Stimulated activated CD8-positive, alpha-beta memory T cell treated with anti-CD3 and anti-CD28 coated beads, Interleukin-12 subunit alpha, Interleukin-12 subunit beta, amount 100 ng/mL, for 4 hours (primary cell): ENCODE measurements at places on chromosomes 5 and 9.

DNA sequence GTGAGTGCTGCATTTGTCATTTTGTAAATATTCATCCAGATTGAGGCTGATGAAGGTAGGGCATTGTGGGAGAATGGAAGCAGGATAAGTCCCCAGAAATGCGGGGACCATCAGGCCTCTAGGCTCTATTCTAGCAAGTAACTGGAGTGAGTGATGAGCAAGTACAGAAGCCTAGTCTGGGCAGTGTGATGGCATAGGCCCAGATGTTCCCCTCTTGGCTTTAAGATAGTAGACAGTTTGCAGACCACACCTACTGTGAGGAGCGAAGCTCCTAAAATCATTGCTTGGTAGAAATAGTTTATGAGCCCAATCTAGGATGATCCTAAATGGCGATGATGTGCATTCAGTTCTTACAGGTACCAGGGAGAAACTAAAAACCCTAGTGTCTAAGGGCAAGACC, 24.3 kb downstream of the NDFIP1 start:
- DNase-seq = no peak

DNA sequence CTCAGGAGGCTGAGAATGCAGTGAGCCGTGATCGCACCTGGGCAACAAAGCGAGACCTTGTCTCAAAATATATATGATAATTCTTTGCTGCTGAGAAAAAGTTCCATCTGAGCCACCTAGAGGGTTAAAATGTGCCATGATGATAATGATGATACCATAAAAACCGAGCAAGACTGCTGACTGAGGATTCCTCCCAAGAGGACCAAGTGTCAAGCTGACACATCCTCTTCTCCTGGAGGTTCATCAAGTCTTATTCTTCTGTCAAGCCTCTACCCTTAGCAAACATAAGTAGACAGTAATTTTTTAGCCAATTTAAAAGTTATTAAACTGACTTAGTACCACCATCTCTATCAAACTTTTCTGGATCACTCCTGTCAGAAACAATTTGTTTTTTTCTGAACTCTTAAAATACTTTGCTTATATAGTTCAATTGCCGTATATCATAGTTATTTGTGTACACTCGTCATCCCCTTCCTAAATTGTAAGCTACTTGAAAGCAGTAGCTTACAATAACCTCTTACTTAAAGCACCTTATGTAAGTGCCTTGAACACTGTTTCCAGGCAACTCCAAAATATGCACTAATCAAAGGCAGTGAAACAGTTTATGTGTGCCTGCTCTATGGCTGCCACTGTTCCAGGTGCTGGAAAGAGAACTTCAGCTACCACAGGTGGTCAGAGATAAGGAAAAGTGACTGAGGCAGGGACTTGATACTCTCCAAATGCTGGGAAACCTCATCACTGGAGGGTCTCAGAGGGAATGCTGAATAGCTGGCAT, 57.4 kb downstream of the SCAI start:
- DNase-seq = no peak

DNA sequence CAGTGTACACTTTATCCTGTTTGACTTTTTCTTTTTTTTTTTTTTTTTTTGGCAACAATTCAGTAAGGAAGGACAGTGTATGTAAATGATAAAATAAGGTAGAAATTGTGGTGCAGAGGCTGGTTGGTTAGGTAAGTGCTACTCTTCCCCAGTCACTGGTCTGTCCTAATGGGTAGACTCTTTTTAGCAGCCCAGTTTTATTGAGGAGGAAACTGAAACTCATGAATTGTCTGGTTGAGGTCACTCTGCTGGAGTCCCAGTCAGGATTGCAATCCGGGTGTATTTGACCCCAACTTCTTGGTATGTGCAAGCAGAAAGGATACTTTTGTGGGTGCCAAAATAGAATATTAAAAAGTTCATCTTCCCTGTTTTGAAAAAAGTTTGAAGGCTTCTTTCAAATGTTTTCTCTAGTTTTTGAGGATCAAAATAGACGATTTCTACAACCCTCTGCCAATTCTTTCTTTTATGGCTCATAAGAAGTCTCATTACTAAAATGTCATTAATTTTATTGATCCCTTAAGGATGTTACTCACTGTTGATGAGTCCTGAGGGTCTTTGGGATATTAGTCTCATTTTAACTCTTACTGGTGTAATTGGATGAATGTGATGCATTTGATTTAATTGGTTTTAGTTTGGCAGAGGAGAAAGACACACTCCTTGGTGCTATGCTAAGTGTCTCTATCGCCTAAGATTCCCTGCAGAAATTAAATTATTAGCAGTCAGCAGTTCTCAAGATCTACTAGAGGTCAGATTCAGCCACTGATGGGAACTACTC, 171.9 kb downstream of the KDM4C start:
- no peak for DNase-seq

DNA sequence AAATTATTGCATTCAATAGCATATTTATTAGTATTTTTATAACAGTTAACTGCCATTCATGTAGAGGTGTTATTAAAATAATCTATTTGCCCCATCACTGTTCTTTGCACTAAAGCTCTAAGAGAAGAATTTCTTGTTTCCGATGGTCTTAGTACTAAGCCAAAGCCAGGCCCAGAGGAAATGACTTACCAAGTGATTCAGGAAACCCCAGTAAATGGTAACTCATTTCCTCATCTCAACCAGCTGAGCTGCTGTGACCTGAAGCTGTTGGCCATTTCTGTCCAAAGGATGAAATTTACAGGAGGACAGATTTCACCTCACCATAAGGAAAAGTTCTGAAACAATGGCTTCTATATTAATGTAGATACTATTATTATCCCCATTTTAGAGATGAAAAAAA, 117.0 kb downstream of the PIK3R1 start:
- DNase-seq = no peak

DNA sequence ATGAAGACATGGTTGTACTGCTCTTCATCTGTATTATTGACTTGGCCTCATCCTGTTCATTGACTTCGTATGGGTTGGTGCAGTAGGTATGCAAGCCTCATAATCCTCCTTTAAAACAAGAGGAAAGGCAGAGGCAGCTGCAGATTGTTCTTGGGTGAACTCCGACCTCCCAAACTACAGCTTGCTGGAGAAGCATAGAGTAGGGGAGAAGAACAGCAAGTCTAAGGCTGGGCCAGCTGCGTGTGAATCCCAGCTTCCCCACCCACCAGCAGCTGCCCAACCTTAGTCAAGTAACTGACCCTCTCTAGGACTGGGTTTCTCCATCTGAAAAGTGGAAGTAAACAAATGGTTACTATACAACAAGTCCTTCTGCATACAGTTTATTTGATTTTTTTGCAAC, 114.5 kb upstream of the WWC1 start:
- no peak for DNase-seq

DNA sequence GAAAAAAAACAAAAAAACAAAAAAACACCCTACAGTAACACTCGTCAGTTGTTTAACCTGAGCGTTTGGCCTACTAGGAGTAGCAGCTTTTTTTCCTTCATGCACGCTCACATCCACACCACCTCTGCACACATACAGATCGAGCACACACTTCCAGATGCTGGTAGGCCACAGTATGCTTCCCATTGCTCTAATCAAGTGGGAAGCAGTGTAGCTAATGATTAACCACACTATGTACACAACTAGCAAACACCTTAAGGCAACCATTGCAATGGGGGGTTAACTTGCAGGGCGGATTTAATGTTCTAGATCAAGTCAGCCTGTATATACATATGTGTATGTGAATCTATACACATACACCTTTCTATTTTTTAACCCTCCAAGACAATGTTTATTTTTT, 65.5 kb upstream of the GLRX start:
- no peak for DNase-seq

DNA sequence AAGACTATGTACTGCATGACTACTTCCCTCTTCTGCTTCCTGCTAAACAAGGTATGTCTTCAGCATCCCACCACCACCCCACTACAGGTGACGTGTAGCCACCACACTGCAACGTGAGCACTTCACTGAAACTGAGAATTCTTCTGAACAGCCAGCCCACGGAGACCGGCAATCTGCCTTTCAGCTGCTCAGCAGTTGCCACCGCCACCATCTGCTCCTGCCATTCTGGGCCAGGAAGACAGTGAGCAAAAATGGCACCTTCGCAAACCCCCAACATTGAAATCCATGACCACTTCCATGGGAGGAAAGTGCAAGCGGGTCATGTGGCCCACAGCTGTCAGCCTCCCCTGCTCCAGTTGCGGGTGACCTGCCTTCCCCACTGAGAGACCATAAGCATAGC, 443.4 kb upstream of the ST8SIA4 start:
- DNase-seq = no peak

- no peak for DNase-seq
These were observed 144.0 kb upstream of the PLPPR1 start for GRCh38 chr9:100884518-100884917.

GRCh38 chr9:3138231-3139229, 294.6 kb upstream of the PUM3 start:
- no peak for DNase-seq

DNA sequence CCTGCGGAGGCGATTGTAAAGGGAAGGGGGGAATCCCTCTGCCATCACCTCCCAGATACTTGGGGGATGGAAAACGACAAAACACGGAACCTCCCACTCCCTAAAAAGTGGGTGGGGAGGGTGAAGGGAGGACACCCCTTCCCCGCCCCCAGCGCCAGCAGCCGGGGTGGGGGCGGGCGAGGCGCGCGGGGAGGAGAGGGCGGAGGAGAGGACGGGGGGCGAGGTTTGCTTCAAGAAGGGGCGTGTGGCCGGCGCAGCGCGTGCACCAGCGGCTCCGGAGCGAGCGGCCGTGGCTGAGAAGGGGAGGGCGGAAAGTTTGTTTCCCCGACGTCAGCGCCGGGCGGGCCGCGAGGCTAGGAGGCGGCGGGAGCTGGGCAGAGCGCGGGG, at the start of gene PRRX2:
PRRX2 (plus strand) TSS at position 259 of the 387 bp plus-strand sequence. CDS start 221 bp downstream, outside the sequence.
- peak; percentile 10 for DNase-seq

- DNase-seq = no peak
These were observed 57.3 kb upstream of the HSPB3 start for GRCh38 chr5:54398191-54398590.
